ENCODE measurements at places on chromosomes 2 and 18. TPM values are rescaled to one million over a fixed set of nuclear protein-coding genes. Genes with fewer than 3 reads are reported as not detected.

PNPT1 gene
- 30.5 TPM for total RNA-seq

IL36RN gene
- total RNA-seq, result not detected

SKA1 gene
- total RNA-seq, result 0.39 TPM

CYP1B1 gene
- total RNA-seq, result 12.3 TPM

DNA sequence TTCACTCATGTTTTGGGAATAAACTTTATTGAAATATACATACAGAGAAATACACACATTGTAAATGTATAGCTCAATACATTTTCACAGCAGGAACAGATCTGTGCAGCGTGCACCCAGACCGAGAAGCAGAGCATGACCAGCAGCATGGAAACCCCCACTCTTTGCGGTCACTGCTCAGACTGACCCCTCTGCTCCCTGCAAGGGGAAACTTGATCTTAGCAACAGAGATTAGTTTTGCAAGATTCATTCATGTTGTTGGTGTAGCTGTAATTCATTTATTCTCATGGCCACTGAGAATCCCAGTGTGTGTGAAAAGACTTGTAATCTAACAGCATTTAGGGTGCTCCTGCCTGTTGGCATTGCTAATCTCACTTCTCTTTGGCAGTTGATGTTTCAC is 35.2 kb downstream of the LPIN1 start:
- no peak for DNase-seq

- DNase-seq, result no peak
These were observed 529.6 kb downstream of the CPS1 start for GRCh38 chr2:211086049-211086448.

DNA sequence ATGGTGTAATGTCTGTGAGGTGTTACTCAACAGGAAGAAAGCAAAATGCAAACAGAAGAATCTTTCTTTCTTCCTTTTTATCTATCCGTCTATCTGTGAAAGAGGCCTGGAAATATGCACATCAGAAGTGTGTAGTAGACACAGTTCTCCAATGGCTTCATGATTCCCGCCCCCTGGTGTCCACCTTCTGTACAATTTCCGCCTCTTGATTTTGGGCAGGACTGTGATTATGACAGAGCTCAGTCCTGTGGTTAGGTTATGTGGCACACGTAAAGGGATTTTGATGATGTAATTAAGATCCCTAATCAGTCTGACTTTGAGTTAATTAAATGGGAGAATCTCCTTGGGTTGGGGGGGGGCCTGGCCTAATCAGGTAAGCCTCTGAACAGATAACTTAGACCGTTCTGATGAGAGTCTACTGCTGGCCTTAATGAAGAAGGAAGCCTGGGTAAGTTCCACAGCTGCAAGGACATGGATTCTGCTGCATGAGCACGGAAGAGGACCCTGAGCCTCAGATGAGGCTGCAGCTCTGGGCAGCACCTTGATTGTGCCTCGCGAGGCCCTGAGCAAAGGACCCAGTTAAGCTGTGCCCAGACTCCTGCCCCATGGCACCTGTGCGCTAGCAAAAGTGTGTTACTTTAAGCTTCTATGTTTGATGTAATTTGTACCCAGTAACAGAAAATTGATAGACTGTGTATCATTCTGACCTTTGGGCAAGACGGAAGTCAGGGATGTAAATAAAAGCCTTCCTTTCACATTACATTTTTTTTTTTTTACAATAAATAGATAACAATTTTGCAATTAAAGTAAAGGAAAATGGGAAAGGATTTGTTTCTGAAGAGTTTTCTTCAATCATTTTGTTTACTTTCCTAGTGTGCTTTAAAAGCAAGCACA is 11.3 kb upstream of the KCNF1 start:
- no peak for DNase-seq

GRCh38 chr2:23390152-23390551 is 5.2 kb downstream of the KLHL29 start:
- no peak for DNase-seq

GRCh38 chr2:3023531-3023930 is 354.1 kb downstream of the EIPR1 start:
- no peak for DNase-seq

GRCh38 chr2:154556607-154557006 is 141.9 kb upstream of the KCNJ3 start:
- no peak for DNase-seq

GRCh38 chr2:31511376-31511775 is 69.4 kb downstream of the SRD5A2 start:
- DNase-seq, result no peak

- DNase-seq, result no peak
These were observed 196.6 kb upstream of the CELF4 start for GRCh38 chr18:37762076-37762621.

GRCh38 chr2:233499928-233500327 is 66.7 kb downstream of the USP40 start:
- DNase-seq, result no peak
